NB4 (cell line): ENCODE measurements at places on chromosomes 13 and 19.

DNA sequence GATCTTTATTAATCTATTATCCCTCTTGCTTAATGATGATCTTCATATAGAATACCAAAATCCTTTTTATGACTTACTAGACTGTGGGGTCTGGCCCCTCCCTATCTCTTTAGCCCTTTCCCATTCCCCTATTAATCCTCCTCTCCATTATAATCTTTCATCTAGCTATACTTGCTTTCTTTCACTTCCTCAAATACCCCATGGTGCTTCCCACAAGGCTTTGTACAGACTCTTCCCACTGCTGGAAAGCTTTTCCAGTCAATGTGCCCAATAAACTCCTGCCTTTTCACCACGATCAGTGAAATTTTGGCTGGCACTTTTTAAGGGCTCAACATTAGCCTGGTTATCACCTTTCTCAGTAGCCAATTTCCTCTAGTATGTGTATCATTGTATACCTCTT is 3.2 kb upstream of the EBPL start:
- DNase-seq, result no peak

- DNase-seq, result no peak
These were observed 14.4 kb upstream of the NDUFS7 start for GRCh38 chr19:1369214-1369805.

DNA sequence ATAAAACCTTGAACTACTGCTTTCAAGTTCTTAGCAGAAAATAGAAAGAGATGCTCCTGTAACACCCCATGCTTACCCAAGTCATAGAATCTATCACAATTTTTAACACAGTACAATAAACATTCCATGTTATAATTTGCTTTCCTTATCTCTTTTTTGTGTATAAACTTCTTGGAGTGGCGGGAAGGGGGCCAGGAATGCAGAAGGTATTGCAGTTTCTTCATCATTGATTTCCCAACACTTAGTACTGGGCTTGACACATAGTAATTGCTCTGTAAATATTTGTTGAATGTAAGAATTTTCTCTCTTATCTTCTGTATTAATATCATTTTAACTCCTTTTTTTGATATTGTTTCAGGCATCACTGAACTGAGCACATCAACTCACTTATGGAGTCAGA is 535.8 kb downstream of the KCTD12 start:
- DNase-seq, result no peak

GRCh38 chr19:1010586-1011510 is 10.1 kb downstream of the TMEM259 start:
- DNase-seq, result no peak

DNA sequence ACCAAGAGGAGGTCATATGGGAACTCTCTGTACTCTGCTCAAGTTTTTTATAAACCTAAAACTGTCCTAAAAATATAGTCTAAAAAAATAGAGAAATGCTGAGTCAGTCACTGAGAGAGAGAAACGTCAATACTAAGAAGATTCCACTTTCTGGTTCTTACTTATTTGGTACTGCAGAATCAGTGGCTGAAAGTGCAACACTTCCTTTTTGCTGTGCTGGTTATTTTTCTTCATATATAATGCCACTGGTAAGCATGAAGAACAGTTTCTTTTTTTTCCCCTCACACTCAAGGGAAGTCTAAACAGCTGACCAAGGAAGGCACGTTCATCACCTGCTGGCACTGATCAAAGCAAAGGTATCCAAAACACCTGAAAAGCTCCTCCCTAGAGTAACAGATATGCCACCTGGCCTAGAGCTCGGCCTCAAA is 44.3 kb upstream of the N4BP2L1 start:
- DNase-seq, result no peak

GRCh38 chr13:102466610-102467190 is 64.9 kb upstream of the FGF14 start:
- DNase-seq, result no peak

GRCh38 chr19:45150751-45151281 is 10.0 kb downstream of the NKPD1 start:
- DNase-seq, result peak; percentile 36

DNA sequence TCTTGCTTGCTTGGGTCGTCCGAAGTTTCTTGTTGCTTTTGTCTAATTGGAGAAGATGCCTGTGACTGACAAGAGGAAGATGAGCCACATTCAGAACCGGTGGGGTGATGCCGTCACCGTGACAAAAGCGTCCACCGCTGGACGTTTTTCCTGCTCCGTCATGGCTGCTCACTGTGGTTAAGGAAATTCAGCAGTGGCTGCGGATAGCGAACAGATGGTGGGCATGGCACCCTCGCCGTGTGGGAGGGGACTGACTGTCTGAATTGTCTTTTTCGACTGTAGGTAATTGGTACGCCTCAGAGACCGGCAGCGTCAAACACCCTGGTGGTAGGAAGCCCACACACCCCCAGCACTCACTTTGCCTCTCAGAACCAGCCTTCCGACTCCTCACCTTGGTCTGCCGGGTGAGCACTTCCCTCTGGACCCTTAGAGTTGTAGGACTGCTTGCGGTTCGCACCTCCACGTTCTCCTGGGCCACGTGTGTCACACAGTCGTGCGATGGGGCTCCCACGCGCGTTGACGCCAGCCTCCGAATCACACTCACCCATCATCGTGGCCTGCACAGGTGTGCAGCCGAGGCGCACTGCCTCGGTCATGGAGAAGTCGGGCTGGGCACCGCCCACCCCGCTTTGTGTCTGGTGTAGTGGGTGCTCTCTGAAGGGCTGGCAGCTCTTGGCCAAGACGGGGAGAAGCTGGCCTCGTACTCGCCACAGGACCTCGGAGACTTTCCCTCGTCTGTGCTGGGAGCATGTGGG is 26.5 kb downstream of the ATP4B start:
- DNase-seq, result no peak

- no peak for DNase-seq
These were observed 3.2 kb downstream of the IL17D start for GRCh38 chr13:20706661-20707060.

DNA sequence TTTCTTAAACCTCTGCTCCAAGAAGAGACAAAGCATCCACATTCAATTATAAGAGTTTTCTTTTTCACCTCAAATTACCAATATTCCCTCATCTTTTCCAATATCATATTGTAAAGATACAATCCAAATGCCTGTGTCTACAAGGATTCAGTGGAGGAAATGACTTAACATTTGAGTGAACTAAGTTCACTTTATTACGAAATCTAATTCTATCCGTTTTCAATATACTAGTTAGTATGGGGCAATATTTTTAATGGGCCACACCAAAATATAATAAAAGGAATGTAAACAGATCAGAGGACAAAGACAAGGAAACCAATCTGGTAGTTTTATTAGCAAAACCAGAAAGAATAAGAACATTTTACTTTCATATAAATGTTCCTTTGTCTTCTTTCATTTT is 136.0 kb downstream of the DCLK1 start:
- DNase-seq, result no peak

DNA sequence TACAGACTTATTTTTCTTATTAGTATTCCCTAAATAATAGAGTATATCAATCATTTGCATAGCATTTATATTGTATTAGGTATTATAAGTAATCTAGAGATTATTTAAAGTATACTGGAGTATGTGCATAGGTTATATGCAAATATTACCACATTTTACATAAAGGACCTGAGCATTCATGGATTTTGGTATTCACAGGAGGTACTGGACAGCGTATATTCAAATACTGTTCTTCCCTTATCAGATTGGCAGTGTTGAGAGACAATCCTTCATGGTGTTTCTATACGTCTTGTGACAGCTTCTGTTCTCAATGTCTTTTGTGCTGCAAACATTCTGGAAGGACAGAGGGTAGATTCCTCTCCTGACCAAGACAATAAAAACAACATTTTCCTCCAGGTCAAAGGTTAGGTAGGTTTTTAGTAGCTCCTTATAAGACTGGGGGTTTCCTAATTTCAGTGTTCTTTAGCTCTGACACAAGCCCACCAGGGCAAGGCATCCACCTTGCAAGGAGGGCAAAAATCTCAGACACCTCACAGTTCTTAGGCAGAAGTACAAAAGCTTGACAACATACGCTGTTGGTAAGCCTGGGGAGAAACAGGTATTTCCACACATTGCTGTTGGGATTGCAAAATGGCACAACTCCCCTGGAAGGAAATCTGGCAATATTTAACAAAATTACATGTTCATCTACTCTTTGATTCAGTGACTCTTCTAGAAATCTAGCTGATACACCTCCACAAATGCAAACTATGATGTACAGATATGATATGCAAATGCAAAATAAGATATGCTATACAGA is 20.6 kb upstream of the PCCA start:
- no peak for DNase-seq

DNA sequence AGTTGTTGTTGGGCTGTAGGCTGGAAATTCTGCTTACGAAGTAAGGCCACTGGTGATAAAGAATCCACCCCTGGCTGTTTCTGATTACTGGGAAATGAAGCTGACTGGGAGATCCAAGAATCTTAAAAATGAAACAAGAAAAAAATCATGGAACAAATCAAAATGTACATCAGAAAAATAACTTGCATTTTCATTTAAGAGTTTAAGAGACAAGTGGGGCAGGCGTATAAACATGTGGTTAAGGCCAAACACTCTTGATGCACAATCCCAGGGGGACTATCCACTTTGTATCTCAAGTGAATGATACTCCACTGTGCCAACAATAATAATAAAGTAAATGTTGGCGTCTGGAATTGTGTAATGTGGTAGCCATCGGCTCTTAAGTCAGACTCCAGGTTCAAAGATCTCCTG is 24.6 kb downstream of the ZMYM5 start:
- DNase-seq, result no peak

DNA sequence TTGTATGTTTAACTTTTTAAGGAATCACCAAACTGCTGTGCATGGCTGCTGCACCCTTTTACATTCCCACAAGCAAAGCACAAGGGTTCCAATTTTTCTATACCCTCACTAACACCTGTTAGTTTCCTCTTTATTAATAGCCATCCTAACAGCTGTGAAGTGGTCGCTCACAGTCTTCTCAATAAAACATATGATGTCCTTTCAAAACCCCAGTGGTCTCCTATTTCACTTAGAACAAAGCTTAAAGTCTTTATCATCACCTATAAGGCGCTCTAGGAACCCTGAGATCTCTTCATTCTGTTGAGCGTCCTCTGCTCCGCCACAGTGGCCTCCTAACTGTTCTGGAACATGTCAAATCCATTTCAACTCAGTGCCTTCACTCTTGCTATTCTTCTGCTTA is 400.5 kb downstream of the KLF12 start:
- no peak for DNase-seq

GRCh38 chr19:54153731-54154326 is 5.7 kb downstream of the LENG1 start:
- DNase-seq, result no peak

- peak; percentile 61 for DNase-seq
These were observed 11.4 kb downstream of the FCHO1 start for GRCh38 chr19:17762505-17763229.

- DNase-seq, result no peak
These were observed 96.1 kb downstream of the WTIP start for GRCh38 chr19:34577531-34578101.

DNA sequence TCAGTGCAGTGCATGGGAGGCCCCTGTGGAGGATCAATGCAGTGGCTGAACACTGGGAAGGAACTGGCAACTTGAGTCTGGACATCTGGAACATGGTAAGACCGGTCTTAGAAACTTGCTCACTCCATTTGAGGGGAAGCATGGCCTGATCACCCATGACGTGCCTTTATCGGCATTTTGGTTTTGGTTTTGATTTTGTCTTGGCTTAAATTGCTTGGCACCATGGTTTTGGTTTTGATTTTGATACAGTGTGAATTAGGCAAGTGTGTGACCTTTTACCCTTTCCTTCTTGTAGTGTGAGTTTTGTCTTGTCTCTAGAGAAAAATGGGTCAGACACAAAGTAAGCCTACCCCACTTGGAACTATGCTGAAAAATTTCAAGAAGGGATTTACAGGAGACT is 77.3 kb downstream of the ZNF486 start:
- DNase-seq, result no peak

GRCh38 chr19:35141837-35142605 is 1.0 kb upstream of the FXYD7 start:
- no peak for DNase-seq

- no peak for DNase-seq
These were observed 8.1 kb downstream of the BLOC1S3 start for GRCh38 chr19:45186509-45187334.

DNA sequence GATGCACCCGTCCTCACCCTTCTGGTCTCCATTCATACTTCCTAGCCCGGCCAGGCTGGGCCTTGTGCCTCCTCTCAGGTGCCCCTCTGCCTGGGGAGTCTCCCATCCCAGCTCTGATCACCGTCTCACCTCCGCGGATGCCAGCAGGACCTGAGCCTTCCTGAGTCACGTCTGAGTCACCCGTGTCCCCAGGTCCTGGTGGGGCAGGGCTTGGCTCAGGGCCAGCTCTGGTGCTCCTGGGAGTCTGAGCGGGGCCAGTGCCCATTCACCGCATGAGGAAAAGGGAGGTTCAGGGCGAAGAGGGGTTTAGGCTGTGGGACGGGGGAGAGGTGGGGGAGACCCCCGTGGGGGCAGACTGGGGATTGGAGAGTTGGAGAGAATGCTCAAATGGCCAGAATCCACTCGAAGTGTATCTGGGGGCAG is 593 bp downstream of the ATP8B3 start:
- DNase-seq, result peak; percentile 55

- DNase-seq, result peak; percentile 20
These were observed 290.7 kb downstream of the SPRY2 start for GRCh38 chr13:80050252-80050651.

- DNase-seq, result peak; percentile 77
These were observed 385.1 kb downstream of the IRS2 start for GRCh38 chr13:109401307-109401706.

GRCh38 chr19:33784432-33784831 is 12.2 kb upstream of the KCTD15 start:
- no peak for DNase-seq

DNA sequence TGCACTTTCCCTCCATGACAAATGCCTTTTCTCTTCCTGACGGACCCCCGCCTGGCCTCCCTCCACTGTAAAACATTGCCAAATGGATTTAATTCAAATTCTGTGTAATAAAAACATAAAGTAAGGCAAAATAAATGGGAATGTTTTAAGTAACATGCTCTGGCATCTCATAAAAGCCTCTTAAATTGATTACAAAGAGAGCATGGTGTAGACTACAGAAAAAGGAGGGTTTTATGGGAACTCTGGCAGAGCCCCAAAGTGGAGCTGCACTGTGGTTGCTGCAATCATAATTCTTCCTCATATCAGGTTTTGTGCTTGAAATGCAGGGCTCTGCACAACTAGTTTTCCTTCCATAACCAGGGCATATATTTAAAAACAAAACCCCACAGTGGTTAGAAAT is 44.3 kb upstream of the SIAH3 start:
- no peak for DNase-seq

DNA sequence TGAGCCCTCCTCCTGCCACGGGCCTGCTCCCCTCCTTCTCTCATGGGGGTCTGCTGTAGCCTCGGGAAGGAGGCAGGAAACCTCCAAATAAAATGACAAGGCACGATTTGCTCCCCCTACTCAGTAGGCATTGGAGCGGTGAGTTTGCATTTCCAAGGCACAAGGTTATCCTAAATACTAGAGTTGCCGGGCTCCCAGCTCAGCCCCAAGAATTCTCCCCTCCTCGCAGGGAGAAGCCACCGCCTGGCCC is 1.5 kb downstream of the CEBPA start:
- DNase-seq, result no peak
